Urinary bladder (tissue), 4 donors: ENCODE measurements at places on chromosomes 3 and 15. TPM values are rescaled to one million over a fixed set of nuclear protein-coding genes. Genes with fewer than 3 reads are reported as not detected.

Gene KIF15
- 0.53 TPM for polyA plus RNA-seq

Gene DLEC1
- 0.29 TPM for polyA plus RNA-seq

DNA sequence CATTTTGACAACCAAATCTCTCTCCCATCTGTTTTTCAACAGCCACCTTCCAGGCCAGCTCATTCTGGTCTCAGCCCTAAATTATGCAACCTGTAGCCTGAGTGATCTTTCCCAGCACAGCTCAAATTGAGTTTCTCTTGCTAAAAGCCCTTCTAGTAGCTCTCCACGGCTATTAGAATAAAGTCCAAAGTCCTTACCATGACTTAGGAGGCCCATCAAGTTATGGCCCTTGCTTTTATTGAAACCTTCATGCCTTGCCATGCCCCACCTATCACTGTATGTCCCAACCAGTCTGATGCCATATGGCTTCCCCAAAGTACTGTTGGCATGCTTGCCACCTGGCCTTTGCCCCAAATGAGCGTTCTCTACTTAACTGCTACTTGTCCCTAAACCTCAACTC lies 303.5 kb upstream of the GADL1 start:
- no peak for DNase-seq

Gene DUOX2
- 2.4 TPM for polyA plus RNA-seq

Gene GPR171
- 1.5 TPM for polyA plus RNA-seq

GRCh38 chr3:69189487-69189886 lies 67.1 kb upstream of the LMOD3 start:
- no peak for DNase-seq

GRCh38 chr3:31815006-31815405 lies 166.1 kb downstream of the OSBPL10 start:
- DNase-seq: no peak

GRCh38 chr3:52986049-52986448 lies 59.8 kb downstream of the SFMBT1 start:
- no peak for DNase-seq

Gene GOLGA8N
- 5.5 TPM for polyA plus RNA-seq

Gene IL12A
- polyA plus RNA-seq: 0.14 TPM

Gene FBN1
- 75.5 TPM for polyA plus RNA-seq

Gene SOX14
- not detected for polyA plus RNA-seq

- no peak for DNase-seq
Measured at GRCh38 chr3:37544869-37545352, 316.8 kb upstream of the CTDSPL start.

DNA sequence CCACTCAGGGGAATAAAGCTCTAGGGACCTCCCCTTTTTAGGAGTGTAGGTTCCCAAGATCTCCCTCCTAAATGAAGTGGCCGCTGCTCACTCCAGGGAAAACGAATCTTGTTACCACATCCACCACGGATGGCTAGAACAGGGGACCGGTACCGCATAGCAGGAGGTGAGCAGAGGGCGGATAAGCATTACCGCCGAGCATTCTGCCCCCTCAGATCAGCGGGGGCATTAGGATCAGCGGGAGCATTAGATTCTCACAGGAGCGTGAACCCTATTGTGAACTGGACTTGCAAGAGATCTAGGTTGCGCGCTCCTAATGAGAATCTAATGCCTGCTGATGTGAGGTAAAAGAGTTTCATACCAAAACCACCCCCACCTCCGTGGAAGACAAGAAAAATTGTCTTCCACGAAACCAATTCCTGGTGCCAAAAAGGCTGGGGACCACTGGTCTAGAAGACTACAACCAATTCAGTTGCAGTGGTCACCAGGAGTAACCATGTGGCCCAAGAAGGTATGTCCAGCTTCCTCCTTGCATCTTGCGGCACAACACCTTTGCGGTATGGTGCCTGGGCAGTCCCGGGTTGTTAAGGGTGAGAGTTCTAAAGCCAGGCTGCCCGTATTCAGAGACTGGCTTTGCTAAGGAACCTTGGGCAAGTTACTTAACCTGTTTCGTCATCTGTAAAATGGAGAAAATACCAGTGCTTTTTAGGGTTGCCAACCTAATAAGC lies 1.1 kb upstream of the SS18L2 start:
- DNase-seq: no peak

Gene AMIGO3
- 1.1 TPM for polyA plus RNA-seq

DNA sequence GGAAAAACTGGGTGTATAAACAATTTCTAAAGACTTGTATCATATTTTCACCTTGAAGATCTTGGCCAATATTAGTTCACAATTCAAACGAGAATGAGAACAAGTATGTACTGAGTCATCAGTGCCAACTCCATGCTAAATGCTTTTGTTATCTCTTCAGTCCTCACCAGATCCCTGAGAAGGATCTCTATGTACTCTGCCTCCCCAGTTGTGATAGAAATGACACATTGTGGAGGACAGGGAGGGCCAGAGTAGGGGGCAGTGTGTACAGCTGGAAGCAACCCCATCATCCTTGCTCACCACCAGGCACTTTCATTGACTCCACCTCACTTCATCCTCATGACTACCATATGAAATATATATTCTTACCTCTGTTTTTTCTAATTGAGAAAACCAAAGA lies 353.7 kb upstream of the SOX2 start:
- no peak for DNase-seq

- DNase-seq: no peak
Measured at GRCh38 chr3:53571264-53571663, 76.9 kb downstream of the CACNA1D start.

DNA sequence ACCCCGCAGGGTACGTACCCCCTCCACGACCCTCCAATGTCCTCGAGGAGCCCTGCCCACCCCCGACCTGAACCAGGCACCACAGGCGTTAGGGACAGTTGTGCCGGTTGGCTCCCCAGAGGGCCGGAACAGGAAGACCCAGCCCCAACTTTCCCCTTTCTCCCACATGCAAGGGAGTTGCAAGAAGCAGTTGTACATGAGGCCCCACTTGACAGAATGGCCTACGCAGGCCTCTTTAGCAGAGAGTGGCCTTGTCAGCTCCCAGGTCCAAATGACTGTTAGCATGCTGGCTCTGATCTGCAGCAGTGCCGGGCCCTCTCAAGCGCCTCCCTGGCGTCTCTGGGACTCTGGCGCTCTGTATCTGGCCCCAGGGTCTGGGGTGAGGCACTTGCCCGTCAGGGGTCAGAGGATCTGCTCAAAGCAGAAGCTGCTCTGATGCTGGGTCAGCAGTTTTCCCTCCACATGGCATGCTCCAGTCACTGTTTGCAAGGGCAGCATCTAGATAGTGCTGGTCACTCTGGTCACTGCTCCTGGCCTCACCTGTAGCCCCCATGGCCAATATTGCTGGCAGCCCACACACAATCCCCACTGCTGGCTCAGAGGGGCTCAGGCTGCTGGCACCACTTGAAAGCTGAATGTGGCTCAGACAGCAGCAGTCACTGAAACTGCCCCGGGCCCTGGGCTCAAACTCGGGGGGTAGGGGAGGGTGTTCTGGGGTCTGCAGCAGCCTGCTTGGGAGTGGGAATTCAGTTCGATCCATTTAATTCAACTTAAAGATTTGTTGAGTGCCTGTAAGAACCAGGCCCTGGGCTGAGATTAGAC lies 254.5 kb downstream of the FAM43A start:
- no peak for DNase-seq

DNA sequence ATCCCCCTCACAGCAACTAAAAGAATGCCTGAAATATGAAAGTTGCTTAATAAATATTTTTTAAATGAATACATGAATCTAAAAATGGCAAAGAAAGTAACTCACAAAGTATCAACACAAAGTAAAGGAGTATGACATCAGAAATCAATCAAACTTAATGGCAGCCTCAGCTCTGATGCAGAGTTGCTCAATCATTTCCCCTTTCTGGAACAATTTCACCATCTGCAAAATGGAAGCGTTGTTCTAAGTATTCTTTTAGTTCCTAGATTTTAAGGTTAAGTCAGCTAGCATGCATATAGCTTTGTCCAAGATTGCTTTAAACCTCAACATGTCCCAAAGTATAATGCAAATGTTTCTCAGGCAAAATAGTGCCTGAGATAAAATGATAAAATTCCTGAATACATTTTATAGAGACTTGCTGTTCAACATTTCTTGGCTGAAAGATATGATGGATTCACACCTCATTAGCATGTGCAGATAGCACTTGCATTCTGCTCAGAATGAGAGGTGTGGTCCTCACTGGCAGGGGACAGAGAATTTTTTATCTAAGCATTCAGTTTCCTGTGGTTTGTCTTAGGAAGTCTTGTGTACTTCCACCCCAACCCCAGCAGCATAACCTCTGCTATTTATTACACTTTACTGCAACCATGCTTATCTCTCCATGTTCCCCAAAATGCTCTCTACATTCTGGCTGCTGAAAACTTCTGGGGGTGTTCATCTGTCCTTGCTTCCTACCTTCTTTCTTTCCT lies 429.3 kb downstream of the GRM7 start:
- no peak for DNase-seq

- no peak for DNase-seq
Measured at GRCh38 chr15:90883526-90883975, 753 bp upstream of the FES start.

- DNase-seq: no peak
Measured at GRCh38 chr15:77417602-77418001, 2.3 kb downstream of the PEAK1 start.

GRCh38 chr3:24496529-24497482 lies 2.2 kb upstream of the THRB start:
- no peak for DNase-seq

DNA sequence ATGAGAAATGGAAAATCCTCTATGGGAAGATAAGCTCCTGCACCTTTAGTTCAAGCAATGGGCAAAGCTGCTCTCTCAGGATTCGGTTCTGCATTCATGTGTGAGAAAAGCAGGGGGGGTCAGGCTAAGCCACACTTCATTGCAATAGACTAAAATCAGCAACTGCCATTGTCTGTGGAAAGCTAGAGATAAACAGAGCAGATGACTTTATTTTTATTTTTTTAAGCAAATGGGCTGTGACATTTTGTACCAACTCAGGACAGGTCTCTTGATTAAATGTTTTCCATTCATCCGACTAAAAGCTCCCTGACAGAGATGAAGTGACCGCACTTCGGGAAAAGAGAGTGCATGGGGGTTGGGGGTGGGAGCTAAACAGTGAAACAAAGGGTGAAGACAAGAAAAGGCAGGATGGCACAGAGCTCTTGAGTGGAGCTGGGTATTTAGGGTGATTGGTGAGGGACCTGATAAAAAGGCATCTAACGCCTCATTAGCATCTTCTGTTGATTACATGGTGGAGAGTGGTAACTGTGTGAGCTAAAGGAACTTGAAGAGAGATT lies 987.4 kb downstream of the TUSC7 start:
- no peak for DNase-seq

- no peak for DNase-seq
Measured at GRCh38 chr3:193655831-193656433, 62.9 kb downstream of the OPA1 start.

Gene GOLGA8Q
- polyA plus RNA-seq: 1.2 TPM

DNA sequence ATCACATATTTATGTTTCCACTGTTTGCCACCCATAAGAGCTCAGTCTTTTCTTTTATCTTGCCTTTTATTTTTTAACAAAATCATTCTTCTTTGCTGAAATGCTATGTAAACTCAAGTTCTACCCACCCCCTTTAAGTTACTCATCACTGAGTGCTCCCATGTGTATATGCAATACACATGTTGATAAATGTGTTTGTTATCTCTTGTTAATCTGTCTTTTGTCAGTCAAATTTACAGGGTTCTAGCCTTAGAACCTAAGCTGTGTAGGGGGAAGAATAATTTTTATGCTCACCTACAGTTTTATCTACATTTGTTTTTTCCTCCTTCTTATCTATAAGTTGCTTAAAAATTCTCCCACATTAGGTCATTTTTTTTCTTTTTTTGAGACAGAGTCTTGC lies 1195.9 kb downstream of the ROBO2 start:
- DNase-seq: no peak
